Kidney epithelial cell (primary cell): ENCODE measurements at places on chromosomes 11 and 22.

DNA sequence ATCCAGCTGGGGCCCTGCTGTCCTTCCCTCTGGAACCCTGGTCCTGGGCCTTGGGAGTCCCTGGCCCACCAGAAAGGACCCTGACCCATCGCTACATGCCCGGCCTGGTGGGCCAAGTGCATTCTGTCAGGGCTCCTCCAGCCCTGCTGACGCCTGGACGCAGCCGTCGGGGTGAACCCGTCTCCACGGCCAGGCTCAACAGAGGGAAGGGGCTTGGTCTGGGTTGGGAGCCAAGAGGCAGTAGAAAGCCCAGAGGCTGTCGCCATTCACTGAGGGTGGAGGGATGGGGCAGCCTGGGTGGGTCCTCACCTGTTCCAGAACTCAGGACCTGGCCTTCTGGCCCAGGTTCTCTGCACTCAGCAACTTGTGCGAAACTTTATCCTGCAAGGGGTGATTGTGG is 39.0 kb downstream of the TOLLIP start:
- DNase-seq = no peak

DNA sequence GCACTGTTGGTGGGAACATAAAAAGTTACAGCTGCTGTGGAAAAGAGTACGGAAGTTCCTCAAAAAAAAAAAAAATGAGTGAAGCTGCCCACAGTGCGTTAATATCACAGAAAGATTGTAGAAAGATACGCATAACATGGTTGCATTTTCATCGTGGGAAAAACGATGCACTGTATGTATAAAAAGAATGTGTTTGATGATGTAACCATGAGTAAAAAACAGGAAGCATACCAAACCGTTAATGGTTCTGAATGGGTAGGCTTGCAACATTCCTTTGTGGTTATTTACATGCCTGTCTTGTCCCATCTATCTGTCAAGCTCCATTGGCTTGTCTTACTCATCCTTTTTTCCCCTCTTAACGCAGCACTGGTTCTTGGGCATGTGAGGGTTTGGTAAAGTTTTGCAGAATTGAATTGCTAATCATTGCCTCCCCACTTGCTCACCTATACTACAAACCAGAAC is 33.8 kb upstream of the DKK3 start:
- DNase-seq = peak; percentile 99

DNA sequence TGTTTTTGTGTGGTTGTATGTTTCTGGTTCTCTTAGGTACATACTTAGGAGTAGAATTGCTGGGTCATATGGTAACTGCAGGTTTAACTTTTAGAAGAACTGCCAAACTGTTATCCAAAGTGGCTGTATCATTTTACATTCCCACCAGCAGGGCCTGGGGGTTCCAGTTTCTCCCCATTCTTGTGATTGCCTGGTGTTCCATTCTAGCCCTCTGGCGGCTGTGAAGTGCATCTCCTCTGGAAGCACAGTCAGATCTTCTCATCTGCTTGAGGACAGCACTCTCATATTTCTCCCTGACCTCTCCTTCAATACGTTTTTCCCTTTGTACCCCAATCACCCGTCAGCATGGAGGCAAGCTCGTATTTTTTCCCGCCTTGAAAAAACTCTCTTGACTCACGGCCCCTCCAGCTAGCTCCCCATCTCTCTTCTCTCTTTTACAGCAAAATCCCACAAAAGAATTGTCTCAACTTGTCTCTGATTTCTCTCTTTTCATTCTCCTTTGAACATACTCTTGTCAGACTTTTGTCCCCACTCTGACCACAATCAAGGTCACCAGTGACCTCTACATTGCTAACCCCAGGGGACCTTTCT is 56.8 kb upstream of the THY1 start:
- DNase-seq = no peak

GRCh38 chr11:112459001-112459400 is 198.3 kb upstream of the PLET1 start:
- DNase-seq = no peak

DNA sequence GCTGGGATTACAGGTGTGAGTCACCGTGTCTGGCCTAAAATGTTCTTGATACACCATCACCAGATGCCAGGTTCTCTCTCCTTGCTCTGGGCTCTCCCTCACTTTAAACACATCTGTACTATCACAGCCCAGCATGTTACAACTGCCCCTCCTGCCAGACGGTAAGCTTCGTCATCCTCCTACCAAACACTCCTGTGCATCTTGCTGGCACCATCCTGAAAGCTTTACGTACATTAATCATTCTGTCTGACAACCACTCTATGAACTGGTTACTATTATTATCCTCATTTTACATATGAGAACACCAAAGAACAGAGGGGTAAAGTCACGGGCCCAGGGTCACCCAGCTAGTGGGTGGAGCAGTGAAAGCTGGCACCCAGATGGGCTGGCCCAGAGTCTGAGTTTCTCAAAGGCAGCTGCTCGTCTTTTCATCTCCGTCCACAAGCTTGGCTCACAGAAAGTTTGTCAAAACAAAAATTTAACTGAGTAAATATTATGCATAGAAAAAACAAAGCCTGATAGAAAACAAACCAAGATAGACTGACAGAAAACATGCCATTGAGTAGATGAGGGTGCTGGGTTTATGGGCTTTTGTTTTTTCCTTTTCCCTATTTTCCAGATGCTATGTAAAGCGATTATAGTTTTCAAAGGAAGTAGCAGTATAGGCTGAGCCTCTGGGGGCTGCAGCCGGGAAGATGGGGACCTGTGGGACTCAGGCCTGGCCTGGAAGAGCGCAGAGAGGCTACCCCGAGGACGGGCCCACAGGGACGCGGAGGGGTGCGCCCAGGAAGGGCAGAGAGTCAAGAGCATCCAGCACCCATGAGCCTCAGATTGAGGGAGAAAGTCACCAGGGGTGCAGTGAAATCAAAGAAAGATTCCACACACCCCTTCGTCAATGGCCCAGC is 9.5 kb downstream of the PLA2G6 start:
- DNase-seq = no peak
